ENCODE measurements at places on chromosomes 2 and 18.

- H3K4me3 ChIP-seq: no peak overlapping the region
- no peaks in the 10 kb centered on the region for H3K4me1 ChIP-seq
- no peaks in the 10 kb centered on the region for H3K27me3 ChIP-seq
- H3K36me3 ChIP-seq: no peaks in the 10 kb centered on the region
- no peak for DNase-seq
- no peak overlapping the region for H3K27ac ChIP-seq
These were observed 74.6 kb upstream of the OTOS start for GRCh38 chr2:240214790-240215675.

DNA sequence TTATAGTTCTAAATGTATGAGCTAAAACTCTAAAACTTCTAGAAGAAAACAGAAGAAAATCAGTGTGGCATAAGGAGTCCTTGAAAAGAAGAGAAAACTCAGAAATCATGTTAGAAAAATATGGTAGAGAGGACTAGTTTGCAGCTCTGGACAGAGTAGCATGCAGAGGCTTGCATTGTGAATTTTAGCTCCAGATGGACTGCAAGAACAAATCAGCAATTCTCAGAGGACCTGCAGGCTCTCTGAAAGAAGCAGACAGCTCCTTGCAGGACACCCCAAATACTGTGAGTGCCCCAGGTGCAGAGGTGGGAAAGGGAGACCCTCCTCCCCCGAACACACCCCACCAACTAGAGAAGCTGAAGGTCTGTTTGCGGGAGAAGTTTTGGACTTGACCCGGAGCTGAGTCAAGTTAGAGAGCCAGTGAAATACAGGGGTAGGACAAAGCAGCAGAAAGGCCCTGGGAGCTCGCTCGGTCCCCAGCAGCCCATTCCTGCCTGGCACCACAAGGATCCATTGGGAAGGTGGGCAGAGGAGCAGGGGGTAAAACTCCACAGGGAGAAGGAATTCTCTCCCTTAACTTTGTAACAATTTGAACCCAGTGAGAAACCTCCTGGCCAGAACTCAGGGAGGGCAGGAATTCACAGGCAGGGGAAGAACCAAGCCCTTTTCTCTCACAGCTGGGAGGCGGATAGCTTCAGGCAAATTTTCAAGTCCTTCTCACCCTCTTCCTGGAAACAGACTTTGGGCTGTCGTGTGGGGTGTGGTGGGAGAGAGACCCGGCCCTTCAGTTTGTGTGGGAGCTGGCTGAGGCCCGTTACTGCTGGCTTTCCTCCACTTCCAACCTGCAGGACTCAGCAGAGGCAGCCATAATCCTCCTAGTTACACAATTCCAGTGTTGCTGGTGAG is 216.2 kb upstream of the SLC35G4 start:
- H3K27me3 ChIP-seq: no peaks in the 10 kb centered on the region
- no peaks in the 10 kb centered on the region for H3K4me1 ChIP-seq
- no peak overlapping the region for H3K4me3 ChIP-seq
- no peaks in the 10 kb centered on the region for H3K36me3 ChIP-seq
- no peak for DNase-seq

DNA sequence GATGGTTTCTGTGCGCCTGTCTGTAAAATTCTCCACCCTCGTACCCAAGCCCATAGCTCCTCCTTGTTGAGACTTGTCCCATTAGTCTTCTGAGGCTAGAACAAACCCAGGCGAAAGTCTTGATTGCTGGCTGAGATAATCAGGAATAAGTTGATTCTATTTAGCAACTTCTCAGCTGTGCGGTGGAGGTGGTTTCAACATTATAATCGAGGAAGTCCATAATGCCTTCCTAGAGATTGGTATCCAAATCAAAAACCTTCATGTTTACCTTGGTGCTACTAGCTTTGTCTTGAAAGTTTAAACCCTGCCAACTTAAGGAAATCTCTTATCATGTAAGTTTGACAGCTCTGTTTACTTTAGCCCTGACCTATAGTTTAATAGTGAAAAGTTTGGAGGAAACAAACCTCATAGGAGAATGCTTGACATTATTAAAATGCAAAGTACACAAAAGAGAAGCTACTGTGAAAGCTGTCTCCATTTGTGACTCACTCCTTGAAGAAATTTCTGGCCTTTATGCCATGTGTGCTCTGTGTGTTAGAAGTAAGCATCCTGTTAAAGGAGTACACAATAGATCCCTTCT is 36.6 kb upstream of the DSC1 start:
- DNase-seq: no peak
- no peaks in the 10 kb centered on the region for H3K4me1 ChIP-seq
- no peak overlapping the region for H3K27ac ChIP-seq
- no peaks in the 10 kb centered on the region for H3K27me3 ChIP-seq
- H3K36me3 ChIP-seq: no peaks in the 10 kb centered on the region

- H3K27ac ChIP-seq: no peak overlapping the region
- no peaks in the 10 kb centered on the region for H3K36me3 ChIP-seq
- no peaks in the 10 kb centered on the region for H3K4me1 ChIP-seq
- H3K4me3 ChIP-seq: no peak overlapping the region
These were observed 189.0 kb downstream of the PLCL1 start for GRCh38 chr2:197993363-197993762.

DNA sequence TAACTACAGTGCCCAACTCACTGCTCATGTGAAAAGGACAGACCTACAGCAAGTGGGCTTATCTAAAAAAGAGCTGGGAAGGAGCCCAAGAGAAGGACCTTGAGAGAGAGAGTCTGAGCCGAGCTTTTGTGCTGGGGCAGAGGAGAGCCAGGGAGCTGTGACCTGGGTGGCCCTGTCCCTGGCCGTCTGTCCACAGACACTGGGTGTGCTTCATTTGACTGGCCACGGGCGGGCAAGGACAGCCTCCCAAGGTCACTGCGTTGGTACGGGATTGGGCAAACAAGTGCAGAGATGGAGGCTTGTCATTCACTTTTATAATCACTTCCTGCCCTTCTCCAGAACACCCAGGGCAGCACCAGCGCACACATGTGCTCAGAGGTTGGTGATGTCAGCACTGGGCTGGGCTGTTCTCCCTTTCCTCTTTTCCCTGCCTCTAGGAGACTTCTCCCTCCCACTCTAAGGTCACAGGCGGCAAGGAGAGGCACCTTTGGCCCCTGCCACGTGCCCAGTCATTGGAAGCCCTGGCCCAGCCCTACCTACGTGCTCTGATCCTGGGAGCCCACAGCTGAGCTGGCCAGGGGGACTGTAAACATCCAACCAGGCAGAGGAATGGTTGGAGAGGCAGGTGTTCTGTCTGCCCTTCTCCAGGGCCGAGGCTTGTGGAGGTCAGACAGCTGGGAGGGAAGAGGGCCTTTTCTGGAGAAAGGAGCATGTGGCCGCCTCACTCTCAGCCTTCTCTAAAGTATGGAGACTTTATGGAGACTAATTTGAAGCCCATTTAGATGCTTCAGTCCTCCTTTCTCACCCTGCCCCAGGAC is 6.4 kb upstream of the PSD4 start:
- H3K27ac ChIP-seq: no peak overlapping the region
- no peak for DNase-seq
- H3K36me3 ChIP-seq: no peaks in the 10 kb centered on the region
- peaks cover 43% of the 10 kb centered on the region for H3K4me1 ChIP-seq
- H3K4me3 ChIP-seq: no peak overlapping the region

Measured in natural killer cell (primary cell).